ENCODE measurements at places on chromosomes 16 and 17.

GRCh38 chr17:6551356-6551755, 5.0 kb downstream of the PITPNM3 start:
- no peak for DNase-seq

GRCh38 chr16:11429123-11429522, 83.9 kb downstream of the RMI2 start:
- DNase-seq = no peak

DNA sequence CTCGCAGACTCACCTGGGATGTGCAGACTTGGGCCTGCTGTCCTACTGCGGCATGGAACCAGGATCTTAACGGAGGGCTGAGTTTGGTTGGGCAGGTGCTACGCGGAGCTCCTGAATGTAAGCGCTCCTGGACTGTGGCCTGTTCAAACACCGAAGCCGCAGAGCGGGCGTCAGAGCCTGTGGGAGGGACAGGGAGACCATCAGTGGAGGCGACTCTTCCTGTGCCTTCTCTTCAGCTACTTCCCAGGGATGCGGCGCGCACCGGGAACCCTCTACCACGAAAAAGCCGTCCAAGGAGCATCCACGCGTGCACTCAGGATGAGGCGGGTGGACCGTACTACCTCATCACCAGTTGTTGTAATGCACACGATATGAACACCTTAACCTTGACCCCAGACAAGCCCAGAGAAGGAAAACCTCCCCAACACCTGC, 2.0 kb downstream of the USP36 start:
- DNase-seq = no peak

GRCh38 chr16:53864819-53865493, 161.0 kb downstream of the FTO start:
- no peak for DNase-seq

- no peak for DNase-seq
Observed at GRCh38 chr16:9061358-9061813, 30.1 kb upstream of the HAPSTR1 start.

GRCh38 chr17:77160091-77160874, 19.5 kb downstream of the SEC14L1 start:
- no peak for DNase-seq

- DNase-seq = no peak
Observed at GRCh38 chr17:60147553-60148223, 2.1 kb upstream of the CA4 start.

GRCh38 chr17:46974086-46974485, 5.0 kb downstream of the RPRML start:
- DNase-seq = no peak

DNA sequence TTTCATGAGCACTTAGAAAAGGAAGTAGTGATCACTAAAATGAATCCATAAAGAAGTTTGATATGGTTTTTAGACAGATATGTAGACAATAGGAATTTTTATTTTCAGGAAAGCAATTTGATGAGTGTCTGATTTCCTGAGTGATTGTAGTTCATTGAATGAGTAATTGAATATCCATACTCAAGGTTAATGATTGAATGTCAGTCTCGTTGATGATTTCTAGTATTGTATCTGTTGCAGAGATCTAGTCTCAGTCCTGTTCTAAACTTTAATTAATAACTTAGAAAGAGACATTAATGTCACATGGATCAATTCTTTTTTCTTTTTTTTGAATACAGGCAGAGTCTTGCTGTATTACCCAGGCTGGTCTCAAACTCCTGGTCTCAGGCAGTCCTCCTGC, 78.3 kb downstream of the NLK start:
- no peak for DNase-seq

DNA sequence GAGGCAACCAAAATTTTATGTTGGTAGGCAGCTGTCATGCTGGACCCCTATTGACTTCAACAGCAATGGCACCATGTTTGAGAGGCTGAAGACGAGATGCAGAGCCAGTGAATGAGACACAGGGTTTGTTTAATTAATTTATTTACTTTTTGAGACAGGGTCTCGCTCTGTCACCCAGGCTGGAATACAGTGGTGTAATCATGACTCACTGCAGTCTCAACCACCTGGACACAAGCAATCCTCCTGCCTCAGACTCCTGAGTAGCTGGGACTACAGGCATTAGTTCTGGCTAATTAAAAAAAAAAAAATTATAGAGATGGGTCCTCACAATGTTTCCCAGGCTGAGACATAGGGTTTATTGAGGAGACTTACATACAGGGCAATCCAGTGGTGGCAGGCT, 36.2 kb upstream of the PPM1D start:
- DNase-seq = no peak

GRCh38 chr16:78286065-78286464, 186.6 kb downstream of the WWOX start:
- DNase-seq = no peak

- DNase-seq = no peak
Observed at GRCh38 chr16:65500007-65500406, 378.1 kb upstream of the CDH11 start.

DNA sequence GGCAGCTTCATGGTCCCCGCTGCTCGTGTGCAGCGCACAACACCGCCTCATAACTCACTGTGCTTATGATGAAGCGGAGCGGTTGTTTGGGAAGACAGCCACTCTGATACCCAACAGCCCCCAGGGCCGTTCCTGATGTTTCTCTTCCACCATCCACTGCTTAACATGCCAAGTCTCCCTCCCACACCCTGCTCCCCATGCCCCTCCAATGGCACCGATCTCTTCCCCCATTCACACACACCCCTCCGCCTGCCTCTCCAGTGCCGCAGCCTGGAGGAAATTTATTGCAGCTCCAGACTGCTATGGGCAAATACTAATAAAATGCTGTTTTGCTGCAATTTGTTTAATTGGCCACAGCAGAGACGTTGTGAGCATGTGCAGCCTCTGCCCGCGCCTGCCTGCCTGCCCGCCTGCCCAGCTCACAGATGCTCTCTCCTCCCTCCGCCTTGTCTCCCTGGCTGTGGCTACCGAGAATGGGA, 80.3 kb upstream of the LHX1 start:
- DNase-seq = no peak

GRCh38 chr17:30238387-30239088, 3.0 kb upstream of the SLC6A4 start:
- no peak for DNase-seq

GRCh38 chr16:85341972-85342695, 229.9 kb upstream of the CIBAR2 start:
- no peak for DNase-seq

- DNase-seq = peak; percentile 49
Observed at GRCh38 chr17:18261146-18261515, 669 bp downstream of the MIEF2 start.

- DNase-seq = no peak
Observed at GRCh38 chr17:20189302-20189701, 180.1 kb downstream of the SPECC1 start.

DNA sequence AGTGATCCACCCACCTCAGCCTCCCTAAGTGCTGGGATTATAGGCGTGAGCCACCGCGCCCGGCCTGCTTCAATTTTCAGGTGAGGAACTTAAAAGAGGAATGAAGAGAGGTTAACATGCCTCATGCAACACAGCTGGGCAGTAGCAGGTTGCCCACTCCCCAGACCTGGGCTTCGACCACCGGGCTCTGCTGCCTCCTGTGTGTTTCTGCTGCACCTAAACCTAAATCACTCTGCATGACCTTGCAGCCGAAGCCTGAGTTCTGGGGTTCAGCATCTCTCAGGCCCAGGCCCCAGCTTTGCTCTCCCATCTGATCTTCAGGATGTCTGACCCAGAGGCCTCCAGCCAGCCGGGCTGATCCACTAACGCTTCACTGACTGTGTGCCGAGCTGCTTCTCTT, 112.6 kb downstream of the OR1D5 start:
- DNase-seq = no peak

DNA sequence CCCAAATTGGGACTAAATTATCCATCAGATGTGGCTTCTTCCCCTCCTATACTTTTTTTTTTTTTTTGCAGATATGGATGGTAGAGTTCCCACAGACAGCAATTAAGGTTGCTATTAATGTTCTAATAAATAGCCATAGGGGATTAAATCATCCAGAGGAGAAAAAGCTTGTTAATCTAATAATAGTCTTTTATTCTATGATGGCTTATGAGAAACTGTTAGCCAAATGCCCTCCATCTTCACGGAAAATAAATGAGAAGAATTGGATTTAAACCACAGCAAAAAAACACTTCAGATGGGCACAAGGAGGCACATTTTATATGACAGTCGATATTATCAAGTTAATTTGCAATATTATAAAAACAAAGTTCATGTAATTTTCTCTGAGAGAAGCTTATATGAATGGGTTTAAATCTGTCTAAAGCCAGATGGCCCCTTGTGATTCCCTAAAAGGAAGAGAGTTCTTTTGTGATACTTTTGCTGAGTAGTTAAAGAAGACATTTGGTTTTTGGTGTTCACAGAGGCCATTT, 5.1 kb upstream of the CAPNS2 start:
- no peak for DNase-seq

DNA sequence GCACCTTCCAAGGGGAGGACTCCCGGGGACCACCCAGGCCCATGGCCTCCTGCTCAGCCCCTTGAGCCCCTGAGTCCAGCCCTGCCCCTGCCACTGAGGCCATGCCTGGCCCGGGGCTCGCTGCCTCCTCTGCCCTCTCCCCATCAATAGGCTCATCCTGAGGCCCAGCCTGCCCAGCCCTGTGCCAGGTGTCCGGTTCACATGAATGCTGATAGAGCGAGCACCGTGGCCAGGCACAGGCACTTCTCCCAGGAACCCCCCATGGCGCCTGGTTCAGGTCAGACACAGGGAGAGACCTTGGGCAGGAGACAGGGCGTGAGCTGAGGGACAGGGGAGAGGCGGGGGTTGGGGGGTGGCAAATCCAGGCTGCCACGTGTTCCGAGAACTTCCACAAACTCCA, 2.8 kb upstream of the PVALEF start:
- no peak for DNase-seq

DNA sequence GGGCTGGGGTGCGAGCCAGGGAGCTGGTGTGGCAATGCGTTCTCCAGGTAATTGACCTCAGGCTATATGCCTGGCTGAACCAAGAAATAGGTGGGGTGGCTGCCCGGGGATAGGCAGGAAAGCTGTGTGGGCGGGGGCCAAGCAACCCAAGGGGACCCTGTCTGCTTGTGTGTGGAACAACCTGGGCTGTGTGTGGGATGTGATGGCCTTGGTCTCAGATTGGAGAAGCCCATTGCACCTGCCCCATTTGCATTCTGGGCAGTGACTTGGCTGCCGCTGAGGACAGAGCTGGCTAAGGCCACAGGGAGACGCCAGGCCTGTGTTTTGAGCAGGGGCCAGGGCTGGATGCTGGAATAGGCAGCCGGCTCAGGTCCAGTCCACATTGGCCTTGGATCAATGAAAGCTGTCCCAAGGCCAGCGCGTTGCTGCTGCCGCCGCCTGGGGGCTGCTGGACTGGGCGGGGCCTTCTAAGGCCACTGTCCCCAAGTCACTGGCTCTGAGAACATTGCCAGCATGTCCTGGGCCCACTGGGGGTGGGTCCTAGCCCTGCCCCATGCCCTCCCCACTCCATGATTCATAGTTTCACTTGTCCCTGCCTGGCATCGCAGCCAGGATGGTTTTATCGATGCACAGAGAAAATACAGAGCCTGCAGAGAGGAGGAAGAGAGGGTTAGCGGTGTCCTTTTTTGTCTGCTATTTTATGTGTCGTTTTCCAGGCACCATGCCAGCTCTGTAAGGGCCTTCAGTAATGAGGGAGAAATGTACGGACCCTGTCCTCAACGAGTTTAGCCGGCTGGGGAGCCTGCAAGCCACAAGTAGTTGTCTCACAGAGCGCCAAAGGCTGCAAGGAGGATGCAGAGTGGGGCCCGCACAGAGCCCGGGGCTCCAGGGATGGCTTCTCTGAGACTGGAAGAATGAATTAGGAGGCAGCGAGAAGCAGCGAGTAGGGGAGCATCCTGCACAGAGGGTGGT, 43.9 kb downstream of the NKD1 start:
- DNase-seq = no peak

- no peak for DNase-seq
Observed at GRCh38 chr17:82872591-82873520, 33.0 kb upstream of the ZNF750 start.

- DNase-seq = peak; percentile 31
Observed at GRCh38 chr16:22161999-22162655, at the start of gene SDR42E2. SDR42E2 (plus strand) TSS chr16:22162506; CDS start chr16:22165583, 3,077 bp downstream.

GRCh38 chr16:89613231-89613953, at the start of gene DPEP1:
DPEP1 (plus strand) TSS chr16:89613642; CDS start chr16:89630411, 16,769 bp downstream.
- DNase-seq = no peak

DNA sequence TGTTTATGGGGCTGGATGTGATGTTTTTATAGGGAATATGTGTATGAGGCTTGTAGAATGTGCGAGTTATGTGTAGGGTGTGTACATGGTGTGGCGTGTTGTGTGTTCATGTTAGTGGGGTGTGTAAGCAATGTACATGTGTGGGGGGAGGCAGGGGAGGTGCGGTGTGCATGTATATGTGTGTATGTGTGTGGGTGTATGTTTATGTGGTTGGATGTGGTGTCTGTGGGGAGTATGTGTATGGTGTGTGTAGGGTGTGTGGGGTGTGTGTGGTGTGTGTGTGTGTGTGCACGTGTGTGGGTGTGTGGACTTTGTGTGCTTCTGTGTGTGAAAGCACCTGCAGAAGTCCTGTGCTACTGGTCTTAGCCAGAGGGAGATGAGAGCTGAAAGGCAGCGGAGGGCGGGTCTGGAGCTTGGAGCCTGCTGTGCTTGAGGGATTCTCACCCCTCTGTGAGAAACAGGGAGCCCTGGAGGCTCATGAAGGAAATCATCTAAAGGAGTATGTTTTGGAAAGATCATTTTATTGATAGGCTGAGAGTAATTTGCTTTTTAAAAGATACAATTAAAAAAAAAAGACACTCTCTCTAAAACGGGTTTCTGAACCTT, 222.7 kb downstream of the HS3ST4 start:
- DNase-seq = no peak

GRCh38 chr17:72590382-72590781, 469.6 kb downstream of the SOX9 start:
- DNase-seq = no peak

All from activated naive CD4-positive, alpha-beta T cell treated with anti-CD3 and anti-CD28 coated beads, Interleukin-2, amount 50 U/mL, for 72 hours (primary cell).